RCC 7860 (cell line): ENCODE measurements at places on chromosomes 4 and X.

DNA sequence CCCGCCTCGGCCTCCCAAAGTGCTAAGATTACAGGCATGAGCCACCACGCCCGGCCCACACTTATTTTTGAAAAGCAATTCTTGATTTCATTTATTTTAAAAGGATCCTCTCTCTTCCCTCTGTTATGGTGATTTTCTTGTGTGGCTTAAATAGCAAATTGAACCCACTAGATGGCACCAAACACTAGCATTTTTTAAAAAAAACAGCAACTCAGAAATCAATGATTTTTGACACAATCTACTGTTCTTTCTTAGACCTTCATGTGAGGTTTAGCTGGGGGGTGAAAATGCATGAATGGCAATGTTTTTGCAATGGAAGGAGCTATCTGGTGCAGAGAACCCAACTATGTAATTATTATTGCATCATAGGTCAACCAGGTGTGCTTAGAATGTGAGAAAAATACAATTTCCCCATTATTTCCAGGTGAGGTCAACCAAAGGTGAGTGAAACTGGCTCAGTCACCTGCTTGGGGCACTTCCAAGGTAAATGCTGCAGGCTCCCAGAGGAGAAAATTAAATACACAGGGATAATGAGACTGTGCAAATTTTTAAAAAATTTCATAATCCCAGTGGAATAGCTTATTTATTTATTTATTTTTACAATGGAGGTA, 226.7 kb upstream of the PRKX start:
- peak; percentile 7 for DNase-seq

DNA sequence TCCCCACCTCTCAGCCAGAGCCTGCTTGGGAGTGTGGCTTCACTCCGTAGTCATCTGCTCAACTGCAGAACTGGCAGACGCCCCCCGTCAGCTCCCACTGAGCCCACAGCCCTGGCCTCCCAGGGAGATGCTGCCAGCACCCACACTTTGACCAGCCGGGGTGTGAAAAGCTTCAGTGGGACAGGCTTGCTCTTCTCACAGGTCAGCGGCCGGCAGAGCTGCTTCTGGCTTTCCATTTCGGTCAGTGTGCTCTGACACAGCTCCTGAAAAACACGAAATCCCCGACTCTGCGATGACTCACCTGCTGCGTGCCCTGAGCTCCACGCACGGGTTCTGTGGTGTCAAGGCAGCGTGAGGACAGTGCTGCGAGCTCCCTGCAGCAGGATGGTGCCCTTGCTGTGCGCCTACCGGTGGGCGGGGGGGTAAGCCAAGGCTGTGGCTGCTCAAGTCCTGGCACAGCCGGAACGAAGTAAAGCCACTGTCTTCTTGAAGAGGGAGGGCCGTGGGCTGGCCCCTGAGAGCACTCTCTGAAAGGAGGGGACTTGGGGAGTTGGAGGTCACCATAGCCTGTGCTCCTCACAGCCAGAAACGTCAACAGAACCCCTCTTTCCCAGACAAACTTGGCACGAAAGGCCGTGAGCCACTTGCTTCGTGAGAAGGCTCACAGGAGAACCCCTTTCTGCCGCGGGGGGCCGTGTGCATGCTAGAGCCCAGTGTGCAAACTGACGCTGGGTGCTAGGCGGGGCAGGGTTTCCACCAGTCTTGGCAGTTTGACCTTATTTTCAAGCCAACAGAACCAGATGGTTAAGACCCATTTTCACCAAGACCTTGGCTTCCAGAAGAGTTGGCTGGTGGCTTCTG, 23.6 kb downstream of the NOP14 start:
- DNase-seq = peak; percentile 50

DNA sequence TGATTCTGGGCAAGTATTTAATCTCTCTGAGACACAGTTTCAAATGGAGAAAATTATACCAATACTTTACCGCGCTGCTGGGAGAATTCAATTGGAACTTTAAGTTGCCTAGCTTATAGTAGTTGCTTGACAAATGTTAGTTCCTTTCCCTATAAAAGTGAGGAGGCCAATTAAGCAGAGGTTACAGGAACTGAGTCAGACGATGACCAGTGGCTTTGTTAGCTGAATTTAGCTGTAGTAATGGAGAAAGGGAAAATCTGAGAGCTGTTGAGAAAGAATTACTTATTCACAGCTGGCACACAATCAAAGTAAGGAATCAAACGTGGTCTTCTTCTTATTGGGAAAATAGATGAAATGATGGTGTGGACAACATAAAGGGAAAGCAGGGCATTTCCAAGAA, 29.6 kb downstream of the SMARCA1 start:
- no peak for DNase-seq

GRCh38 chr4:73055241-73055897, 14.1 kb downstream of the COX18 start:
- no peak for DNase-seq

DNA sequence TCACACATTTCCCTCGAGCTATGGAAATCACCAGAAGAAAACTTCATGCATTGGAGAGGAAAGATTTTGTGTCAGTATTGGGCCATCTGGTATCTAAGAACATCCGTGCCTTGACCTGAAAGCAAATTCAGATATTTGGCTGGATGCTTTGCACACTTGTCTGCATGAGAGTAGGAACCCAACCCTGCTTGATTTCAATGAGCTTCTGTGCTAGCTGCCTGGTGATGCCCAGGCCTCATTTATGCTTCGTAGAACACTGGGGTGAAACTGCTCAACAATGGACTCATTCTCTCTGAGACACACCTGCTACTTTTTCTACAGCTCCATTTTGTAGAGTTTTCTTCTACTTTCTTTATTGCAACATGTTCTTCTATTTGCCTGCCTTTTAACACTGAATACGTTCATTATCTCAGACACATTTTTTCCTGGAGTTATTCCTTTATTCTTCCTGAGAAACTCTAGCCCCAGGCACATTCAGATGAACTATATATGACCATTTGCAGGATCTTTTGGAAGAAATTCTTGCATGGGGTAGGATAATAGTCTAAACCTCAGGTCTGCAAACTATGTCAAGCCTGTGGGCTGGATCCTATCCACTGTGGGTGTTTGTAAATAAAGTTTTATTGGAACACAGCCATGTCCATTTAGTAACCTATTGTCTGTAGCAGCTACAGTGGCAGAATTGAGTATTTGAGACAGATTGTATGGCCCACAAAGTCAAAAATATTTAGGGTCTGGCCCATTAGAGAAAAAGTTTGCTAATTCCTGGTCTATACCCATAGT, 83.8 kb upstream of the CLCN4 start:
- no peak for DNase-seq

GRCh38 chr4:155597933-155598451, 68.7 kb upstream of the GUCY1A1 start:
- no peak for DNase-seq

DNA sequence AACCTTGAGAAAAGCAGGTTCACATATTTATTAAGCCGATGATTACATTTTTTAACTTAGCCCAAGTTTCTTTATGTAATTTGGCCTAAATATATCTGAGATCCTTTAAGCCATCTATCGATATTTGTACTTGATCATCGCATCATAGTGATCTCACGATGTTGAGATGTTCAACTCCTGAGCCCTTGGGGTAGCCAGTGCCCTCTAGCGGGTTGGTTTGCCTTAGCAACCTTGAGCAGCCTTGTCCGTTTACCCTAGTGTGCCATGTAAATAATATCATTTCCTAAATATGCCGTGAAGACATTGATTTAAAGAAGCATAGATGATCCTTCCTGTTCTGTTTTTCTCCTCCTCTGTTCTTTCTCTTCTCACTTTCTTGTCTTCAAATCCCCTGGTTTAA, 432.2 kb downstream of the RPA4 start:
- DNase-seq = no peak

GRCh38 chrX:30679369-30679768, 26.1 kb downstream of the GK start:
- no peak for DNase-seq

DNA sequence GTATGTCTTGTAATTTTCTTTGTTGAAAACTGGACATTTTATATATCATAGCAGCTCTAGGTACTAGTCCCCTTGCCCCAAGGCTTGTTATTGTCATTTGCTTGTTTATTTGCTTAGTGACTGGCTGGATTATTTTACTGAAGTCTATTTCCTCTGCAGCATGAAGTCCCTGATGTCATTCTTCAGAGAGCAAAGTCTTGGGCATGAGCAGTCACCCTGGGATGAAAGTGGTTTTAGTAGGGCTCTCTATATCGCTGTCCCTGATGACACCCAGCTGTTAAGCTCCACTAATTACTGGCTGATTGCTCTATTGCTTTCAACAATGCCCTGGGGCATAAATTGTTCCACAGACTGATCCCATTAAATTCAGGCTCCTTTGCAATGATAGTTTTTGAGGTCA, 113.5 kb upstream of the USP9X start:
- no peak for DNase-seq

DNA sequence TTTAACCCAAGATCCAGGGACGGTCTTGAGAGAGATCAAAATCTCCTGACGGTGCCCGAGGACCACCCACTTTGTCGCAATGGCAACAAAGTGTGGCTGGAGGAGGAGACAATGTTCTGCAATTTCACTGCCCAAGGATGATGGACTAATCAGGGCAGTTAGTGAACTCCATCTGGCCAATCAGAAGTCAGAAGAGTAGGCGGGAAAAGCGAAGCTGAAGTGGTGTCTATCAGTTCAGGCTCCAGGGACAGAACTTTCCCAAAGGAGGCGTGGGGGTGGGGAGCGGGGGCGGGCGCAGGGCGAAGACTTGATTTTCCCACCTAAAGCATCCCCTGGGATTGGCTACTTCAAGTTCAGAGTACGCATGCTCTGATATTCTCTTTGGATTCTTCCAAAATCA, 25.6 kb downstream of the SPACA5B start:
- DNase-seq = no peak

GRCh38 chr4:174358829-174359228, 75.1 kb downstream of the CEP44 start:
- peak; percentile 61 for DNase-seq

- no peak for DNase-seq
Observed at GRCh38 chr4:152634110-152634760, 45.6 kb downstream of the TMEM154 start.

DNA sequence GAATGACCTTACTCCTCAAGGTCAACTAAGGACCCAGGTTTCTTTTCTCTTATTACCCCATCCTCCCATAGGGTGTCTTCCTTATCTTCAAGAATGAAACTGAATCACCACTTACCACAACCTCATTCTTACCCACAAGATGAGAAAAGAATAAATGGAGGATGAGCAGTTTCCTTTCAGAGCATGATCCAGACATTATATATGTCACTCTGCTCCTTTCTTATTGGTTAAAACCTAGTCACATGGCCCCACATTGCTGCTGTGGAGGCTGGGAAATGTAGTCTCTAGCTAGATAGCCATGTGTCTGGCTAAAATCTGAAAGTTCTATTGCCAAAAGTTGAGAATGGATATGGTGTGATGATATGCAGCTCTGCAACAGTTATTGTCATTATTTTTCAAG, 62.4 kb upstream of the RAI2 start:
- DNase-seq = no peak

DNA sequence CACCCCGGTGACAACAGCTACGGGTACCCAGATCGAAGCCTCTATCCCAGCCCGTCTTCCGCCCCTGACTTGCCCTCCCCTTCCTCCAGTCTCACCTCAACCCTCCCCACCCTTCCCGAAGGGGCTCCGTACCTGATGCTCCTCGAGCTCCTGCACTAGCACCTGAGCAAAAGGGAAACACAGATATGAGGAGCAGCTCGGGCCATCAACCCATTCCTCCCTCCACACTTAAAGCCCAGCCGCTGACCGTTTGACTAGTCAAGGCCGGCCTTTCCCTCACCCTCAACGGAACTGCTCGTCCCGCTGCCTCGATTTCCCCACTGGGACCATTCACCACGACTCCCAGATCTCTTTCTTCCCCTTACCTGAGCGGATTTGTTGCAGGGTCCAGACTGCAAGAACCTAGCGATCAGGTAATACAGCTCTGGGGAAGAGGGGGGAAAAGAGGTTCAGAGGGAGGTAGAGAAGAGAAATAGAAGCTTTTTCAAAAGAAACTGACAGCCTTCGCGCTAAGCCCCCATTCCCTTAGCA, 731 bp downstream of the BRWD3 start:
- no peak for DNase-seq

DNA sequence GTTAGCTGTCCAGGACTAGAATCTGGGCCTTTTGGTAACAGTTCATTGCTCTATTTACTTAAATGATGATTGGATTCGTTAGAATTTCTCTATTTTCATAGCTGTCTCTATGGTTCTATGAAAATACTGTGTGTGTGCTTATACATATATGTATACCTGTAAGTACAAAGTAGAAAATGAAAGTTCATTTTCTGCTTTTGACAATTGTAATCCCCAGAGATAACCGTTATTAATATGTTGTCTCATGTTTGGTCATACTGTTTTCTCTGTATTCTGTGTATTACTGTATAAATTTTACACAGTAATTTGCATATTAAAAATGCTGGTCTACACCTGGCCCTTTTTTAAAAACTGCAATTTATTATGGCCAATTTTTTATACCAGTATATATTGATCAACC, 55.4 kb downstream of the CLCN3 start:
- no peak for DNase-seq

DNA sequence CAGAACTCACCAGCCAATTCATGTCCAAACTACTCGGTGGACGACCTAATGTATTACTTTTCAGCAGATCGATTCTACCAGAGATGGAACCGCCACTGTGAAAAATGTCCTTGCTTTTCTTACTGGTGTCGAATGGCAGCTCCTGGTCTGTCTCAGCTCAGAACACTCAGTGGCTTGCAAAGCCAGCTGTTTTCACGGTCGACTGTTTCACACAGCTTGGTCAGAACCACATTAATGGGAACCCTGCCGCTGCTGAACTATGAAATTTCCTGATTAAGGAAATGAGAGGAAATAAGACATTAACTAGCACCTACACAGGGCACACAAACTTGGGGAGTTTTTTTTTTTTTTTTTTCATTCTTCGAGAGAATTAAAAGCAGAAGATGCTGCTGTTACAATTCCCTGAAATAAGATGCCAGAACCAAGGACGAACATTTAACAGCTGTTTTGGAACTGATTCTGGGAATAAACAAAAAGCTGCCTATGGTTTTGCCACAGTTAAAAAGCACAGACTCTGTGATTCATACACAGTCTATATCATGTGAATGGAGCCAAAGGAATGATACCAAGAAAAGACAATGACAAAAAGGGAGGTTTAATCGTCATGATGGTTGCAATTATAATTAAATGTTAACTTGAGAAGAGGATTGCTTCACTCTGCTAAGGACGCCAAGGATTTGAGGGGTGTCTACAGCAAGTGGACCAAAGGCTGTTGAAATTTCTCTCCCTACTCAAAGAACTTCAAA, 31.3 kb downstream of the SUPT20HL2 start:
- peak; percentile 27 for DNase-seq

- DNase-seq = no peak
Observed at GRCh38 chr4:154332681-154333421, 158.7 kb downstream of the DCHS2 start.

DNA sequence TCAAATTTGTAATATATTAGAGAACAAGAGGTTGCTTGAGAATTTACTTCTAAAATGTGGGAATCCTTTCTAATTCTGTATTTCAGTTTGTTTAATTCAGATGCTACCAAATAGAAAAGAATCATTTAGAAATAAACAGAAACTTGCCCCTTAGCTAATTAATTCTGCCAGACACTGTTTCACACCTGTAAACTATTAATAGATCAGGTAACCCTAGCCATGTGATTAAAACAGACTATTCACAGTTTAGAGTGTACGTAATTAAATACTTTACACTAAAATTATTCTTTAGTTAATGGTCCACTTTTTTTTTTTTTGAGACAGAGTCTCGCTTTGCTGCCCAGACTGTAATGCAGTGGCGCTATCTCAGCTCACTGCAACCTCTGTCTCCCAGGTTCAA, 124.0 kb downstream of the PTPN13 start:
- DNase-seq = no peak
